Activated gamma-delta T cell treated with Interleukin-2 at 50 U/mL for 16 hours (primary cell): ENCODE measurements at places on chromosomes 7 and 10.
A peak's percentile ranks its signal among the peaks of the same experiment; 100 is the strongest.

DNA sequence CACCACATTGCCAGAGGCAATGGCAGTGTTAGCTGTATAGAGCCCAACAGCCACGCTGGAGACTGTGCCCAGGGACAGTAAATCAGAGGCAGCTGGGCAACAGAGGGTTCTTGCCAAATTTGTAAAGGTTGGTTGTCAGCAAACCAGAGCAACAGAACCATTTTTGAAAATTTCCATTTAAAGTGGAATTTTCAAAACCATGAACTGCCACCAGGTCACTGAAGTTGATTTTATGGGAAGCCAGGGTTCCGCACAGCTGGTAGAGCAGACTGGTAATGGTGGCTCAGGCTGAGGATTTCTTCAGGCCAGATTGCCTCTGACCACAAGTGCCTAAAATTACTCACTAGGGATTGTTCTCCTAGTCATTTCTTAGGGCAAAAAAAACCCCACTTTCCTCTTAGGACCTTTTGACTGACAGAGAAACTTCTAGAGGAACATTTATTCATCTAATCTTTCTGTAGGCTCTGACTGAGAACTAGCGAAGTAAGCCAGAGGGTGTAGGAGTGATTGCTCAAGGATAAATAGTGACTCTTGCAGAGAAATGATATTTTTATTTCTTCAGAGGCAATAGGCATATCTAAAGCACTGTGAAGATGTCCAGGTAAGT lies 342.4 kb downstream of the BBS9 start:
- no peak for DNase-seq

- no peak for DNase-seq
These were observed 678.0 kb upstream of the KCND2 start for GRCh38 chr7:119594956-119595355.

GRCh38 chr7:144738708-144739314 lies 97.0 kb downstream of the TPK1 start:
- DNase-seq: peak; percentile 16

DNA sequence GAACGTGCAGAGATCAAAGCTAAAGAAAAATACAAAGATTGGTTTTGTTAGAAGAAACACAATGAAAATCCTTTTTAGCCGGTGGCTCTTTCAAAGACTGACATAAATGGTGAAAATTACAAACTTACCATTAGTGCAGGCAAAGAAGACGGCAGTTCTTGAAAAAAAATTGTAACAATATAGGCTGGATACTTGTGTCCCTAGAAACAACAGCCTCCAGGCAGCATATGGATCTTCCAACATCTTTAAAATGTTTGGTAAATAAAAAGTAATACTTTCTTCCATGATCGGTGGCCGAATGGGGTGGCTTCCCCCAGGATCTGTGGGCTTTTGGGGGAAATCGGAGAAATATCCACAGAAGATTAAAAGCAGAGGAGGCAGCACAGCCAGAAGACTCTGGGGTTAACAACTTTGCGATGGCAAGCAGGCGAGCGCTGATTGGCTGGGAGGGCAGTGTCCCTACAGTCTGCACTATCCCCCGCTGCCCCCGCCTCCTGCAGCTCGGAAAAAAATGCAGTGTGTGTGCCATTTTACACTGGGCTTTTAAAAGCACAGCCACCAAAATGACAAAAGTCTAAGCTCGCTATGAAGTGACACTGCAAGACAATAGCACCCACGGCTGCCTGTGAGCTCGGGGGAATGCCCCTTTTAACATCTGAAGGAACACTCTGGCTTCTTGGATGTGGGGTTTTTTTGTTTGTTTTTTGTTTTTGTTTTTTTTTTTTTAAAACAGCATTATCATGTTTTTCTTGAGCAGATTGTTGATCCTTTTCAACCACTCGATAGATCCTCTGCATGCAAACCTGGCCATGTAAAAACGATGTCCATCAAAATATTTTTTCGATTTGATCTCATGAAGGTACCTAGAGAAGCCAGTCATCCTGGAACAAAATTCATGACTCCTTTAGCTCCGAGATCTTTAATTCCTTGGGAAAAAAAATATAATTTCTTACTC lies 31.7 kb upstream of the EPC1 start:
- peak; percentile 92 for DNase-seq

DNA sequence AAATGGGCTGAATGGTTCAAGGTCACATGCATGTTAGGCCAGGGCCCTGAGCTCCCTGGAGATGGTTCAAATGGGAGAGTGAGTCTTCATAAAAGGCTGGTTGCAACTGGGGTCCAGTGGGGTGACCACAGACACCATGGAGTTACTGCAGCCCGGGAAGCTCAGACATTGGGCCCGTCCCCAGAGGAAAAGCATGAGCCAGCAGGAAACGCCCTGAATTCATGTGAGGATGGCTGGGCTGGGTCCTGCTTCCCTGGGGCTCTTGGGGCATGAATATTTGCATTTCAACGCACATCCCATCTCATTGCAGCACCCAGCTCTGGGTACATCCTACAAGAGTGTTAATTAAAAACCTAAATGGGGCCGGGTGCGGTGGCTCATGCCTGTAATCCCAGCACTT lies 549.0 kb downstream of the TCERG1L start:
- DNase-seq: no peak

- no peak for DNase-seq
These were observed at the start of gene C7orf33 for GRCh38 chr7:148590471-148590870. Gene C7orf33, plus strand, starts transcription at chr7:148590766. Its CDS starts 160 bp downstream, at chr7:148590926.

DNA sequence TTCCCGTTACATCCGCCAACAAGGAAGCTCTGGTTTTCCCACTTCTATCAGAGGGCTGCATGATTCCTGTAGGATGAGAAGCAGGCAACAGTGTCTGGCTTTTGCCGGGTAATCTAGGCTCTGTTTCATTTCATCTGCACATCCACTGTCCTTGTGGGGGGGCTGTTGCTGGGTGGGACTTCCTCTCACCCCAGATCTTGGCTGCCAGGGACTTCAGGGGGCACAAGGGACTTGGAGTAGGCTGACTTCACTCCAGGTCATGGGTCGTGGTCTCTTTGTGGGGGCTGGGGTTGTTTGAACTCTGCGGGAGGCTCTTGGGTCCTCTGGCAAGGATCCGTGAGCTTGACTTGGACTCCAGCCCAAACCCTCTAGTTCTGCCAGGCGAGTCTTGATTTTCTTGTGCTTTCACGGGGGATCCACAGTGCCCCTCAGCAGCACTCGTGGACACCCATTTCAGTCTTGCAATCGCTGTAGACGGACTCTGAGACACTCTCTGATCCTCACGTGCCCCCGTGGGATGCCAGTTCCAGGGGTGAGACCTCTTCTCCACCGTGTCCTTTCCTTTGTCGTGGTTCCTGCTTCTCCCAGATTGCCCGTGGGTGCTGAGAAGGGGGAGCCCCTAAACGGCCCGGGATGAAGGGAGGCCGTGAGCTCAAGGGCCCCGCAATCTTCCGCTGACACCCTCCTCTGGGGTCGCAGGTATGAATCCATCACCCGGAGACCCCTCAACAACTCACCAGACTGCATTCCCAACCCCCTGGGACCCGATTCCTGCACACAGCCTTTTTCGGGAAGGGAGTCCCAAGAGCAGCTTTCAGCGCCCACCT lies 21.4 kb upstream of the ZNF273 start:
- no peak for DNase-seq

- no peak for DNase-seq
These were observed 10.2 kb downstream of the SSBP1 start for GRCh38 chr7:141748396-141748795.

DNA sequence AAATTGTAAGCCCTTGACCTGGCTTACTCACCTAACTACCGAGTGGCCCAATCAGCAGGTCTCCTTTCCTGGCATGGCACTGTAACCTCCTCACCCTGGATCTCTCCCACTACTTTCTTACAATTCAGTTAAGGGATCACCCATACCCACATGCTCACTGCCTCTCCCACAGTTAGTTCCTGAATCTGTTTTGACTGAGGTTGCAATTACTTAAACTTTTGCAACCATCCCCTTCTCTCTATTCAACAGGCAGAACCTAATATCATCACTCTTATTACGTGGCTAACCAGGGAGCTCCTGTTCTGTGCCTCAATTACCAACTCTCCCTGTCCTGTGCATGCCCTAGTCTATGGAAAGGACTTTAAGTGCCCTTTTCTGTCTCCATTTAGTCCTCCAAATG lies 84.2 kb upstream of the IKZF1 start:
- no peak for DNase-seq

GRCh38 chr7:18583305-18583704 lies 87.8 kb downstream of the HDAC9 start:
- DNase-seq: no peak
